ENCODE measurements at places on chromosomes 3 and 15.

DNA sequence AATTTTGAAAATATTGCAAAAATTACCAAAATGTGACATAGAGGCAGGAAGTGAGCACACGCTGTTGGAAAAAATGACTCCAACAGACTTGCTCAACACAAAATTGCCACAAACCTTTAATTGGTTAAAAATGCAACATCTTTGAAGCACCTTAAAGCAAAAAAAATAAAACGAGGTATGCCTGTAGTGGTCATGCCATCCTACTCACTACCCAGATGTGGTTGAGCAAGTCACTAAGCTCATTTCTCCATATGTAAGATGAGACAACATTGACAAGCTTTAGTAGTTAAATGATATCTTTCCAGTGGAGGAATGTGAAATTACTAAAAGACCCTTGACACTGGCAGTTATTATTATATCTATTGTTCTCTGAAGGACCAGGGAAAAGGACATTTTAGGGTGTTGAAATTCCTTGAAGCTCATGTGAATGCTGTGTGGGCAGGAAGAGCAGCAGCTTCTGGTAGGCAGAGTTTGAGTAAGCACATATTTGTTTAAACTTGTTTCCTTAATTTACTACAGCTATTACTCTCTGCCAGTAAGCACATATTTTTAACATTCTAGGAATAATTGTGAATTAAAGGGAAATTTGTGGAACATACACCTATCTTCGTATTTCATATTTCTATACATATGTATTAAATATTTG lies 131.6 kb upstream of the P2RY1 start:
- no peak for DNase-seq

GRCh38 chr3:12420393-12420792 lies 63.9 kb upstream of the TSEN2 start:
- no peak for DNase-seq

DNA sequence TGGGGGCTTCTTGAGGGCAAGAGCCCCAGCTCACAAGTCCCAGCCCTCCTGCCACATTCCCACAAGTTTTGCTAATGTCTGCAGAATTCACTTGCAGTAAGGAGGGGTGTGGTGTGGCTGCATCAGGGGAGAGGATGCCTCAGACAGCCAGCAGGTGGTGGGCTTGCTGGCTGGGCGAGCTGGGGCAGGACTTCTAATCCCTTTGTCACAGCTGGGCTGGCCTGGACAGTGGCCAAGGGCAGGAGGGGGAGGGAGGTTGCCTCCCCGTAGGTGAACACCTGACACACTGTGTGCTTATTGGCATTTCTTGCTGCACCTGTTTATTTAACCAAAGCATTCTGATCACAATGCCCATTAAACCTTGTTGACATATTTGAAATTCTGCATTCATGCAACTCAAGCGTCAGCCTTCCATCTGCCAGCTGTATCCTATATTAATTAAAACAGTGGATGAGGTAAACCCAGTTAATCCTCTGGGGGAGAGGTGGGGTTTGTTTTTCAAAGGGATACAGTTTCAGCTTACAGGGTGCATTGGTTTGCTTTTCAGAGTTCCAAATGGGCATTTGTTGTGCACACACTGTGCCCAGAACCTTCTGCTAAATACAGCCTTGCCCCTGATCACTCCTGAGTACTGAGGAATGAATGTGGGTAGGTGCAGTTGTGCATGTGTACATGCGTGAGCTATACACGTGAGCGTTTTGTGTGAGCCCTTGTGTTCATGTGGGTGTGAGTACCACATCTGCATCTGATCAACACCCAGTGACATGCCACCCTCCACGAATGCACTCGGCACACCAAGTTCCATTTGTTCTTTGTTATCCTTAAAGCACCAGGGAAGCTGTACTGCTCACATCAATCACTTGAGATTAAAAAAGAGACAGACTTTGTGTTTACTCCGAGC lies 268.7 kb downstream of the XXYLT1 start:
- no peak for DNase-seq

DNA sequence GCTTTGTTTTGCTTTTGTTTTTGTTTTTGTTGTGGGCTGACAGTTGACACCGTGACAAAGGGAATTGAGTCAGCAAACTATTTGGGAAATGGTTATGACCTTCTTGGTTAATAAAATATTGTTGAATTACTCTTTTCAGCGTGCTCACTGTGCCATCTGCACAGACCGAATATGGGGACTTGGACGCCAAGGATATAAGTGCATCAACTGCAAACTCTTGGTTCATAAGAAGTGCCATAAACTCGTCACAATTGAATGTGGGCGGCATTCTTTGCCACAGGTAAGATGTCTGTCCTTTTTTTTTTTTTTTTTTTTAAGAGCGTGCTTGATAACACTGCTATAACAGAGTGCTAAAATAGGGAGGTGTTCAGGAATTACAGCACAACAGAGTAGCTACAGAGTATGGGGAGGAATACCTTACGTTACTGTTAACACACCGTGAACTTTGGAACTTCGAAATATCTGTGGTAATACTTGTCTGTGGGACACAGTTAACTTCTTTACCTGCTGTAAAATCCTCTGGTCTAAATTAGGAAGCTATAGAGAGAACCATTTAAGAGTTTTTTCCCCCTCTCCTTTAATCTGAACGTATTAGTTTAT lies 48.2 kb downstream of the PRKCI start:
- no peak for DNase-seq

DNA sequence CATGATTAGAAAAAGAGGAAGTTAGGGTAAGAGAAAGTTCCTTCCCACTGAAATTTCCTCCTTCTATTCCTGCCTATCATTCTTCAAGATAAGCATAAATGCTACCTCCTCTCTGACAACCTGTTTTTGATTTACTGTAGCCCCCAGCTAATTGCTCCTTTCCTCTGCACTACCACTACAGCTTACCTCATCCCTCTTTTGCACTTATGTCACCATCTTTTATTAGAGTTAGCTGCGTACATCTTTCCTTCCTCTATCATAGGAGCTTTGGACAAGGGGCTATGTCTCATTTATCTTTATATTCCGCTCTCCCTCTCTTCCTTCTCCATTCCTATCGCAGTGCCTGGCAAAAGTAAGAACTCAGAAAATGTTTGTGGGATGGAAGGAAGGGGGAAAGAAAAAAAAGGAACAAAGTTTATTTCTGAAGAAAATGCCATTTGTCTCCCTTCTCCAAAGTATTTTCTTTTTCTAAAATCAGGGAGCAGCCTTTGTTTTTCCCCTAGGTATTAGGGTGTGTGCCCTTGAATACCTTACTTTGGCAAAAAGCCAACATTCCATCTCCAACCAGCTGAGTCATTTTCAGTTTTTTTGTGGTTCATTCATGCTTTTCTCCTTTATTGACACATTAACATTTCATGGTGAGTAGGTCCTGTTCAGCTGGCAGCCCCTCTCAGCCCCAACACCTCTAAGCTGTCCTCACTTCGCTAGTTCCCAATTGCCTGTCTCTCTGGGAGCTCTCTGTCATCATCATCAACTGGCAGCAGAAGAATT lies 87.6 kb upstream of the SOX2 start:
- DNase-seq, result no peak

- no peak for DNase-seq
Measured at GRCh38 chr3:56443372-56443771, 24.9 kb downstream of the ERC2 start.

GRCh38 chr3:111952866-111953450 lies 25.9 kb upstream of the ABHD10 start:
- DNase-seq, result no peak

GRCh38 chr3:60188803-60189202 lies 1062.4 kb downstream of the FHIT start:
- DNase-seq, result no peak

DNA sequence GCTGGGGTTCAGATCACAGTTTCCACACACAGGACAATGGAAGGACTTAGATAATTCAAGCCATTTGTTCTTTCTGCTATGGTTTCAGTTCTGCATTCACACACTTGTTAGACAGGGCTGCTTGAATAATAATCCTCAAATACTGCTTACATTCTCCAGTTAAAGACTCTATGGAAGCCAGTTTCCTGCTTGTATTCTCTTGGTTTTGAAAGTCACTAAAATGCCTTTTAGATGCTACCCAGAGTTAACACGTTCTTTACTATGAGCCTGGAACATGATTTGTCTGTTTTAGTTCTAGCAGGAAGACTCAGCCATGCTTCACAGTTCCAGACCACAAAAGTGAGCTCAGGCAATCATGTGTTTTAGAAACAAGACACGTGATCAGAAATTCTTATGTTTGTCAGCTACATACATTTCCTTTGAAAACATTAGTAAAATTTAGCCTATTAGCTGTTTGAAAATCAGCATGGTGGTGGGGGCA lies 152.4 kb downstream of the LEKR1 start:
- no peak for DNase-seq

DNA sequence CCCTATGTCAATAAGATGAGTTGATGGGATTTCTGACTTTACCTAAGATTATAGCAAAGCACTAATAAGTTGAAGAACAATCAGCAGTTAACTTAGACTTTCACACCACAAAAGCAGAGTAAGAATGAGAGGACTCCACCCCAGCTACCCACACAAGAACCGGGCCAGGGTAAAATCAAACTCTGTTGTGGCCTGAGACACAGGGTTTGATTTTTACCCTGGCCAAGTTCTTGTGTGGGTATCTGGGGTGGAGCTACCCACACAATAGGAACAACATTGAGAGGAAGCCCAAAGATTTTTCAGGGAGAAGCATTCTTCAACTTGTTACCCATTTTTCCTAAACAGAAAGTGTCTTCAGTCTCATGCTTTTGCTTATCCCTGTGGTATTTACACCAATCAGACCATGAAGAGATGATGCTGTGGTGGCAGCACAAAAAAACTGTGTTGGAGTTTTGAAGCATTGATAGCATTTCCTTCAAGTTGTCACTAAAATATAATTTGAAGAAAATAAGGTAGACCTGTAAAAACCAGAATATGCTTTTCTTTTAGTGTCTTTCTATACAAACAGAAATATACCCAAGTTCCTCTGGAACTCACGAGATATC lies 25.6 kb downstream of the CPOX start:
- DNase-seq, result no peak

GRCh38 chr15:101305820-101306255 lies 10.8 kb upstream of the SNRPA1 start:
- DNase-seq, result no peak

DNA sequence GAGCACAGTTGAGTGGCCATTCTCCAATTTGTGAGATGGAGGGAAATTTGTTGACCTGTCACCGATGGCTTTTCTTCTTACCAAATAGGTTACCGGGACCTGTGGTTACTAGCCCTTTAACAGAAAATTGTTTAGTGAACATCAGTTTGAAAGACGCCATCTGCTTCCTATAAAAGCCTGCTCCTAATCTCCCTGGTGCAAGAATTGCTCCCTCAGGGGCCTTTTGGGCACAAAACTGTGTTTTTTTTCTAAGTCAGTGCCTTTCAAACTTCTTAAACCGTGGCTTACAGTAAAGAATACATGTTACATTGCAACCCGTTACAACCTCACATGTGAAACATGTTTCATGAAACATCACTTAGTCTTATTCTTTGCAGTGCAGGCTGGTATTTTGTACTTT lies 15.0 kb downstream of the CACNA2D3 start:
- DNase-seq, result no peak

Data from activated T-helper 1 cell treated with Interleukin-2 at 50 U/mL for 16 hours (primary cell).